Smooth muscle cell of trachea (primary cell): ENCODE measurements at places on chromosomes 7 and 10. TPM values are rescaled to one million over a fixed set of nuclear protein-coding genes. Genes with fewer than 3 reads are reported as not detected.

PRSS37 gene
- total RNA-seq = not detected in 2 replicates

CALHM1 gene
- total RNA-seq = not detected in 2 replicates

ST8SIA6 gene
- 0.17 TPM in 1 of 2 replicates, not detected in the other for total RNA-seq

FFAR4 gene
- total RNA-seq = not detected in 2 replicates

NUDT5 gene
- 62.2 and 86.5 TPM in 2 replicates for total RNA-seq

SORBS1 gene
- total RNA-seq = 0.15 and 0.17 TPM in 2 replicates

DKK1 gene
- 26.8 and 71.0 TPM in 2 replicates for total RNA-seq

ODAD2 gene
- total RNA-seq = under 0.01 and 0.17 TPM in 2 replicates

GNGT1 gene
- not detected in 2 replicates for total RNA-seq

CPA2 gene
- not detected in 2 replicates for total RNA-seq

PDCD4 gene
- total RNA-seq = 74.6 and 94.7 TPM in 2 replicates

SPDYE5 gene
- not detected in 2 replicates for total RNA-seq
